Activated naive CD8-positive, alpha-beta T cell treated with anti-CD3 and anti-CD28 coated beads, Interleukin-2, amount 10 ng/mL, durations not matched to agents 7 days and 5 days (primary cell): ENCODE measurements at places on chromosomes 7 and 10. TPM values are rescaled to one million over a fixed set of nuclear protein-coding genes. Genes with fewer than 3 reads are reported as not detected.

DNA sequence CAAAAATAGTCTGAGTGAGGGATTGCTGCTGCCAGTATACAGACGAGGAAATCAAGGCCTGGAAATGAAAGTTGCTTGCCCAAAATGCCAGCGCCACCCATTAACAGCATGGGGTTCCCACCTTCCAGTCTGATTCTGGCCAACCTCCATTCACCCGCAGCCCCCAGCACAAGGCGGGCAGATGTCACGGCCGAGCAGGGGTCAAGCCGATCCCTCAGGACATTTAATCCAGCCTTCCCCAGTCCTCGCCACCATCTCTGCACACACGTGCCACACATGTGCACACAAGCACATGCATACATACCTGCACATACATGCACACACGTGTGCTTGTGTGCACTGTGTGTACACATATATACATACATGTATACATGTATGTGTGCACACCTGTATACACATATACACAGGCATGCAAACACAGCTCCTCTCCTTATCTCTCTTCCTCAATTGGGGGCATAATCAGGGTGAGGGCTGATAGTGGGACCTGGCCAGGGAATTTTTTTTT, 122.9 kb downstream of the GRID1 start:
- H3K36me3 ChIP-seq, result no peaks in the 10 kb centered on the region
- DNase-seq, result no peak

- H3K27me3 ChIP-seq, result peaks cover 13% of the 10 kb centered on the region
- H3K27ac ChIP-seq, result no peak overlapping the region
- no peak overlapping the region for H3K4me3 ChIP-seq
These were observed 88.3 kb downstream of the GOLGA7B start for GRCh38 chr10:97937928-97938327.

- H3K27me3 ChIP-seq, result peaks cover 2% of the 10 kb centered on the region
- H3K27ac ChIP-seq, result no peak overlapping the region
- DNase-seq, result no peak
- H3K4me3 ChIP-seq, result no peak overlapping the region
- H3K36me3 ChIP-seq, result no peaks in the 10 kb centered on the region
These were observed 86.7 kb downstream of the RGS10 start for GRCh38 chr10:119455609-119456434.

GRCh38 chr10:11338160-11338844, 273.1 kb downstream of the USP6NL start:
- H3K4me1 ChIP-seq, result peaks cover 10% of the 10 kb centered on the region
- DNase-seq, result no peak
- no peak overlapping the region for H3K27ac ChIP-seq
- no peaks in the 10 kb centered on the region for H3K27me3 ChIP-seq
- peaks cover 14% of the 10 kb centered on the region for H3K36me3 ChIP-seq

- no peak overlapping the region for H3K4me3 ChIP-seq
- DNase-seq, result no peak
- no peaks in the 10 kb centered on the region for H3K36me3 ChIP-seq
These were observed 129.0 kb downstream of the DNAH11 start for GRCh38 chr7:21671859-21672258.

GRCh38 chr7:131950758-131951157, 394.3 kb upstream of the PODXL start:
- no peak overlapping the region for H3K4me3 ChIP-seq
- no peaks in the 10 kb centered on the region for H3K36me3 ChIP-seq
- DNase-seq, result no peak
- H3K27me3 ChIP-seq, result peaks cover 12% of the 10 kb centered on the region
- H3K27ac ChIP-seq, result no peak overlapping the region

DNA sequence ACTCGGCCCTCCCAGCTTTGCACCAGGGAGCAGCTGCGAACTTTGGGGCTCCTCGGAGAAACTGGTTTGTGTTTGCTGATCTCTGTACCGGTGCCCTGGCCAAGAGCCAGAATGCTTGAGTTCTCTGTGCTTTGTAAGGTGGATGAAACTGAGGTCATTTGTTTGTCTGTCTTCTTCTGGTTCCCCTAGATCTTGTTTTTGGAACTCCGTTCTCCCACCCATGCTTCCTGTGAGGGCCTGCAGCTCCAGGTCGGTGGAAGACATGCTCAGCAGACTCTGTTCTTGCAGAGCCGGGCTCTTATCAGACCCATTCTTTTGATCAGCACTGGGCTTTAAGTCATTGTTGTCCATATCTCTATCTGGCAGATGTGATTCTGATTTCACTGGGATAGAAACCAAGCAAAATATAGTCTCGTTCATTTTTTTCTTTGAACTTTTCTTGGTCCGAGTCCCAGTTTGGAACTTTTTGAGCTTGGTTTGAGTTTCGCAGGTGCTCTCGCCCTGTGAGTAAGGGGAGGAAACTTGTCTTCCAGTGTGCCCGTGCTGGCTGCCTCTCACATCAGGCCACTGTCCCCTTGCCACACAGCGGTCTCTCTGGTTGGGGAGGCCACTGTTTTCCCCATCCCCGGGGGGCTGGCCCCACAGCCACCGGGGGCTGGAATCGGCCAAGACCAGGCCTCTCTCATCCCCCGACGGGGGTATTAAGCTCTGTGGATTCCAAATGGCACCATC, 31.2 kb downstream of the JCAD start:
- peak overlapping the region; percentile 90 for H3K27ac ChIP-seq
- peaks cover 56% of the 10 kb centered on the region for H3K27me3 ChIP-seq
- peak overlapping the region; percentile 78 for H3K4me3 ChIP-seq
- DNase-seq, result no peak
- H3K4me1 ChIP-seq, result peaks cover 28% of the 10 kb centered on the region

DNA sequence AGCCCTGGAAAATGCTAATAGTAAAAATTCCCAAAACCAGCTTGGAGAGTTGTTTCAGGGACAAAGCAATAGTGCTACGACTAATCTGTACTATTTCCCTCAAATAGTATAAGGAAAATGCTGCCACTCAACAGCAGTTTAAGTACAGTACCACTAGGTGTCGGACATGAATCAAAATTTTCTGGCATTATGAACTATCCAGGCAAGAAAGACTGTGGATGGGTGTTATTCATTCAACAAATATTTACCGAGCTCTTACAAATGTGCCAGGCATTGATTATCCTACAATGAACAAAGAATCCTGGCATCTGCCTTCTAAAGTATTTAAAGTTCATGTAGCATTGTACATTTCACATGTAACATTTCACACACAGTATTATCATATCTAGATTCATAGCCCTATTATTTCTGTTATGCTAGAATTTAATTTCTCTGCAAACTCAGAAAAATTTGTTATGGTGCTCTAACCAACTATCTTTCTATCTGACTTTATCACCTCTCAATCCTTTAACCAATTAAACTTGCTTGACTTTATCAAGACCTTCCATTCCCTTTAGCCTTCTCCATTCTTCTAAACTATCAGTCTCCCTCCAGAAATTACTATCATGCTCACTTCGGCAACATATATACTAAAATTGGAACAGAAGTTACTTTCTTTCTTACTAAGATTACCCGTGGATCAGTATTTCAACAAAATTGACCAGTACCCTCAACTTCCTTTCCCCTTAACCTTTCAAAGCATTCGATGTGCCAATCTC, 80.6 kb downstream of the ARHGAP21 start:
- H3K36me3 ChIP-seq, result peaks cover 1% of the 10 kb centered on the region
- H3K4me1 ChIP-seq, result no peaks in the 10 kb centered on the region
- no peaks in the 10 kb centered on the region for H3K27me3 ChIP-seq
- H3K4me3 ChIP-seq, result no peak overlapping the region
- no peak overlapping the region for H3K27ac ChIP-seq

DNA sequence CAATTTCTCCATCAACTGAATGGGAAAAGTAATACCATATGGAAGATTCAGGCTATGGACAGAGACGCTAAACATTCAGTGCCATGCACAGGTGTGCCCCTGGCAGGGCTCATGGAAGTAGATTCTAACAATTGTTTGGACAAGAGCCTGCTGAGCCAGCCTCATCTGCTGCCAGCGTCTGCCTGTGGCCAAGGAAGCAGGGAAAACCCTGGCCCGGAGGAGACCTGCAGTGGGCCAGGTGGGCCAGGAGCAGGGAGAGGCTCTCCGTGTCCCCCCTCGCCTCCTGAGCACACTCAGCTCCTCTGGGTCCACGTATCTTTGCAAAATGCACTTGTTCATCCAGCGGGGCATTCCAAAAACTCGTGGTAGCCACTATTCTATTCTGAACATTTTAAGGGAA, 130.1 kb downstream of the TCERG1L start:
- H3K36me3 ChIP-seq, result no peaks in the 10 kb centered on the region
- H3K4me1 ChIP-seq, result no peaks in the 10 kb centered on the region
- H3K4me3 ChIP-seq, result no peak overlapping the region
- no peak for DNase-seq

DNA sequence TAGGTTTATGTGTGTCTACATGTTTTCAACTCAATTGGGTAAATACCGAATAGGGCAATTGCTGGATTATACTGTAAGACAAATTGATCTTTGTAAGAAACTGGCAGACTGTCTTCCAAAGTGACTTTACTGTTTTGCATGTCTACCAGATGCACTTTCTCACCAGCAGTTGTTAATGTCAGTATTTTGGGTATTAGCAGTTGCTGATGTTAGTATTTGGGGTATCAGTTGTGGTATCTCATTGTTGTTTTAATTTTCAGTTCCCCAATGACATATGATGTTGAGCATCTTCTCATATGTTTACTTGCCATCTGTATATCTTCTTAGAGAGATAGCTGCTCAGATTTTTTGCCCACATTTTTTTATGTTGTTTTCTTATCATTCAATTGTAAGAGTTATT, 10.6 kb downstream of the PDE6C start:
- no peaks in the 10 kb centered on the region for H3K36me3 ChIP-seq
- H3K4me1 ChIP-seq, result no peaks in the 10 kb centered on the region
- peaks cover 31% of the 10 kb centered on the region for H3K27me3 ChIP-seq
- no peak overlapping the region for H3K4me3 ChIP-seq
- H3K27ac ChIP-seq, result no peak overlapping the region

DNA sequence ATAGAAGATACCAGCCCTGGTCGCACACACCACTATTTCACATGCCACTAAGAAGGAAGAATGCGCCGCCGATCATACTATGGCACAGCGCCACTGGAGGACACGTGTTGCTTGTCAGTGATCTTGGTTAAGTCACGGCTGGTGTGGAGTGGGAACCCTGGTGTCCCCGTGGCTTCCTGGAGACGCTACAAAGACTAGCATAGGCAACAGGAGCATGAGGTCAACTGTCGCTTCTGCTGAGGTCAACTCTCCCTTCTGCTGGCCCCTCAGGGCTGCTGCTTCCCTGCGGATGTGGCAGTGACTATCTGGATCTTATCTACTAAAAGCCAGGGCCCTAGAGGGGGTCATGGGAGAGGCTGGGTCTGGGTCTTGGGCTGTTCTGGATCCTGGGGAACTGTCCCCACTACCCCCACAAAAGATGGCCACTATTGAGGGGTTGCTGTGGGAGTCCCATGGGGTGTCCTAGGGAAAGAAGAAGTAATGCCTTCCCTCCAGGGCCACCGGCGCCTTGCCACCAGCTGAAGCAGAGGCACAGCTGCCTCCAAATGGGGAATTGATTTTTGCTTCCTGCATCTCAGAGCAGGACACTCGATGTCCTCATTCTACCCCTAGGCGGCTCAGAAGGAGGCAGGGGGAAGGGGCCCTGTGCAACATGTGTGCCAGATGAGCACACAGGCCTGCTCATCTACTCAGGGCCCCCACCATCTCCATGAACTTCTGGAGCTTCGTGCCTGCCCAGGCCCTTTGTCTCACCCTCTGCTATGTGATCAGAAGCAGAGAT, 76.6 kb upstream of the PPIF start:
- H3K27ac ChIP-seq, result no peak overlapping the region
- H3K27me3 ChIP-seq, result no peaks in the 10 kb centered on the region
- H3K4me1 ChIP-seq, result peaks cover 15% of the 10 kb centered on the region
- H3K4me3 ChIP-seq, result no peak overlapping the region
- no peak for DNase-seq

- no peak overlapping the region for H3K27ac ChIP-seq
- H3K27me3 ChIP-seq, result peaks cover 2% of the 10 kb centered on the region
- H3K4me1 ChIP-seq, result peaks cover 8% of the 10 kb centered on the region
- no peaks in the 10 kb centered on the region for H3K36me3 ChIP-seq
- DNase-seq, result no peak
These were observed 436.8 kb downstream of the RPS24 start for GRCh38 chr10:78470267-78471103.

DNA sequence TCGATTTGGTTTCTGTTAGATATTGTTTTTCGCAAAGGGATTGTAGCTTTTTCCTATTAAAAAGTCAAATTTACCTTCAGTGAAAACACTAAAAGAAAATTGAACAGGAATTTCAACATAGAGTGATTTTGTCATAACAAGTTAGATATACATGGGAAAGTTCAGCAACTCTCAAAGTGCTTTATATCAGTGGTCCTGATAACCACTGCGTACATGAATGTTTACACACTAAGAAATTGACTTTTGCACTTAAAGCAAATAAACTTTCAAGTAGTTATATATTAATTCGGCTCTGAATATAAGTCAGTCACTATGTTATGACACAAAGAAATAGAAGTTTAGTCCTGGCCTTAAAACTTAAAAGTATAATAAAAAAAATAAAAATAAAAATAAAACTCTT, 101.3 kb upstream of the DKK1 start:
- H3K4me3 ChIP-seq, result no peak overlapping the region
- no peaks in the 10 kb centered on the region for H3K36me3 ChIP-seq
- H3K4me1 ChIP-seq, result no peaks in the 10 kb centered on the region
- no peaks in the 10 kb centered on the region for H3K27me3 ChIP-seq
- DNase-seq, result no peak

DNA sequence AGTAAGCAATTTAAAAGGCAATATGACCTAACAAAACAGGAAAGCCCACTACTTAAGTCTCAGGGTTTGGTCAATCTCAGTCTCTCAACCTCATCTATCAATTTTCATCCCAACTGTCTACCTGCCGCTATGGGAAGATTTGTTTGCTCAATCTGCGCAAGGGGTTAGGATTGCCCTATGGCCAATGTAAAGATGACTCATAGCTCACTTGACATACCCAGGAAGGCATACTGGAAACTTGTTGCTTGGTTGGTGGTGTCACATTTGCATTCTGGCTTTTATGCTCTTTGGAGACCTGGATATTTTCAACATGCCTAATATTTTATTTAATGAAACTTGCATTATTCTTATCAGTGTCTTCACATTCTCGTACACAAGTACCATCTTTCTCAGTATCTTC, 78.1 kb upstream of the TMEM196 start:
- no peak overlapping the region for H3K27ac ChIP-seq

GRCh38 chr10:120575411-120575810, 118.4 kb downstream of the PLPP4 start:
- no peaks in the 10 kb centered on the region for H3K36me3 ChIP-seq
- DNase-seq, result no peak
- H3K27me3 ChIP-seq, result no peaks in the 10 kb centered on the region
- no peak overlapping the region for H3K4me3 ChIP-seq
- no peak overlapping the region for H3K27ac ChIP-seq
- H3K4me1 ChIP-seq, result no peaks in the 10 kb centered on the region

DNA sequence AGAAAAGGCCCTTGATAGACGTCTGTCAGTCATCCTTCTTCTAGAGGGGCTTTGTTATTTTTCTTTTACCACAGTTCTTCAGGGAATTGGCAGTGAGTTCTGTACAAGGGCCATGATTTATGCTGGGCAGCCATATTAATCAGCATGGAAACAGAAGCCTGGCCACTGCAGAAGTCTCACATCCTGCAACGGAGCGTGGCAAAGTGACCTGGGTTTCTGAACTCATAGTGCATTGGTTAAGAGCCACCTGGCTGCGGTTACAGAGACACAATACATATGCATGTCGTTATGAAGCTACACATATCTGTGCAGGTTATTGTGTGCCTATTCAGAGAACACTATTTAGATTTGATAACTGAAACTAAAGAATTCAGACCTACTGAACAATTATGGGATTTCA, 419.4 kb upstream of the CELF2 start:
- H3K27me3 ChIP-seq, result peaks cover 3% of the 10 kb centered on the region
- H3K27ac ChIP-seq, result no peak overlapping the region
- H3K4me1 ChIP-seq, result no peaks in the 10 kb centered on the region

Gene UROS
- total RNA-seq, result 45.4 TPM

Gene AZGP1
- not detected for total RNA-seq

Gene ZNF117
- total RNA-seq, result 7.7 TPM

Gene APBB1IP
- 81.1 TPM for total RNA-seq

Gene NUTM2A
- 0.79 TPM for total RNA-seq

Gene TMEM139
- total RNA-seq, result 1.1 TPM

Gene CDK14
- total RNA-seq, result 0.94 TPM

Gene CPA2
- total RNA-seq, result not detected

Gene SFTPD
- not detected for total RNA-seq
